AG10803 (cell line): ENCODE measurements at places on chromosomes 13 and 19.

DNA sequence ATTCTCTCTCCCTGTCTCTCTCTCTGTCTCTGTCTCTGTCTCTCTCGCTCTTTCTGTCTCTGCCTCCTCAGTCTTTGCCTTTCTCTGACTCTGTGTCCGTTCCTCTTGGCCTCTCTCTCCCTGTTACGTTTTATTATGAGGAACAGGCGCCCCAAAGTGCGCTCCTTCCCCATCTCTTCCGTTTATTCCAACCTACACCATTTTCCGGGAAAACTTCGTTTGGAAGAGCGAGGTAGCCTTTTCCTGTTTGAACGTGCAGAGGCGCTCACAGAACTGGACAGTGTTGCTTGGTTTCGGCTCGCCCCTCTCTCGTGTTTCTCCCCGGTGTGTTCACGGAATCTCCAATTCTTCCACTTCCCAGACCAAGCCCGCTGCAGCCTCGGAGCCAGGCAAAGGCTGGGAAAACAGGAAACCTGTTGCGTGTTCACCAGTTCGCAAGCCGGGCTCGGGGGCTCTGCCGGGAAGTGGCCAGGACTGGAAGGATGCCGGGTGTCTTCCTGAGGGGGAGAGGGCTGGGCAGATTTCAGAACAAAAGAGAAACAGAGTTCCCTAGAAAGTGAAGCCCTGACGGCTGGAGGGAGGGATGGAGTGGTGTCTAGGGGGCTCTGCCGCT, 605 bp downstream of the TMEM255B start:
- no peak for DNase-seq

GRCh38 chr19:36210497-36210896, 4.0 kb downstream of the ZNF565 start:
- DNase-seq: no peak

GRCh38 chr19:47315125-47315821, 5.6 kb downstream of the C5AR1 start:
- peak; percentile 89 for DNase-seq

GRCh38 chr13:37531049-37531448, 67.5 kb downstream of the POSTN start:
- DNase-seq: peak; percentile 53

DNA sequence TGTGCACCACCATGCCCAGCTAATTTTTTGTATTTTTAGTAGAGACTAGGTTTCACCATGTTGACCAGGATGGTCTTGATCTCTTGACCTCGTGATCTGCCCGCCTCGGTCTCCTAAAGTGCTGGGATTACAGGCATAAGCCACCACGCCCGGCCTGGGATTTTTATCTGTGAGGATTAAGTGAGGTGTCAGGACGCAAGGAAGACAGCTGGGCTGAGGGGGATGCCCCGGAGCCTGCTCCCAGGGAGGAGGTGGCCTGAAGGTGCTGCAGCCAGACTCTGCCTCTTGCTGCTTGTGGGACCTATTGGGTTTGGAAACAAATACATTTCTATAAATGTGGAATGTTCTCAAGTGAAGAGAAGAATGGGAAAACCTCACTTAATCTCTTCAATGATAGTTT, 131.6 kb downstream of the OLFM4 start:
- no peak for DNase-seq

GRCh38 chr19:5690955-5691821, 1.1 kb downstream of the RPL36 start:
- peak; percentile 55 for DNase-seq

- no peak for DNase-seq
These were observed 586 bp downstream of the MRI1 start for GRCh38 chr19:13764821-13765394.

GRCh38 chr13:58542530-58542929, 911.0 kb downstream of the PCDH17 start:
- no peak for DNase-seq

GRCh38 chr13:100513987-100514670, 74.5 kb downstream of the GGACT start:
- DNase-seq: peak; percentile 46

GRCh38 chr19:38799104-38799503, 10.1 kb downstream of the LGALS7B start:
- no peak for DNase-seq

DNA sequence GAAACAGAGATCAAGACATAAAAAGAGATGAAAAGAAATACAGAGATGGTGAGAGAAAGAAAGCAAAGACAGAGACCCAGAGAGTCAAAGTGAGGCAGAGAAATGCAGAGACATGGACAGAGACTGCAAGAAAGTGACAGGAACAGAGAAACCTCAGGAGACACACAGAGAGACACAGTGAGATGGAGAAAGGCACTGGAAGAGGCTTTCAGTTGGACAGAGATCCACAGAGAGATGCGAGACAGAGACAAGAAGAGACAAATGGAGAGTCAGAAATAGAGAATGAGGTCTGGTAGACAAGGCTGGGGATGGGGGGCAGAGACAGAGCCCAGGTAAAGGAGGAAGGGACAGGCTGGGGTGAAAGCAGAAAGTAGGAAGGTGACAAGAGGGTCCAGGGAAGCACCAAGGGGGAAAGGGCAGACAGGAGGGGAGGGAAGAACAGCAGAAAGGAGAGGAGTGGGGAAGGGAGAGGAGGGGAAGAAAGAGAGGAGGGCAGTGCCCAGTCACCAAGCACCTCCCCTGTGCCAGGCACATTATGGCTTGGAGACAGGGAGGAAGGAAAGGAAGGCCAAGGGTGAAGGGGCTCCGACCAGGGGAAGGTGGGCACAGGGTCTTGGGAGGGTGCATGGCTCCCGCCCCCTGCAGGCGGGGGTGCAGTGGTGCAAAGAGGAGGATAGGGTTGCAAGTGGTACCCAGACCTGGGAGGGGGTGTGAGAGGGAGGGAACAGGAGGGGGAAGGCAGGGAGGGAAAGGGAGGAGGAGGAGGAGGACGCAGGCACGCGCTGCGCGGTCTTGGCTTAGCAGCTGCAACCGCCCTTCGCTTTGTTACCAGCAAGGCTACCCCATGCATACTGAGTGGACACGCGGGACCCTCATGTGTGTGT, 38.4 kb downstream of the DEDD2 start:
- no peak for DNase-seq

GRCh38 chr19:29326351-29326750, 113.4 kb upstream of the UQCRFS1 start:
- DNase-seq: no peak

DNA sequence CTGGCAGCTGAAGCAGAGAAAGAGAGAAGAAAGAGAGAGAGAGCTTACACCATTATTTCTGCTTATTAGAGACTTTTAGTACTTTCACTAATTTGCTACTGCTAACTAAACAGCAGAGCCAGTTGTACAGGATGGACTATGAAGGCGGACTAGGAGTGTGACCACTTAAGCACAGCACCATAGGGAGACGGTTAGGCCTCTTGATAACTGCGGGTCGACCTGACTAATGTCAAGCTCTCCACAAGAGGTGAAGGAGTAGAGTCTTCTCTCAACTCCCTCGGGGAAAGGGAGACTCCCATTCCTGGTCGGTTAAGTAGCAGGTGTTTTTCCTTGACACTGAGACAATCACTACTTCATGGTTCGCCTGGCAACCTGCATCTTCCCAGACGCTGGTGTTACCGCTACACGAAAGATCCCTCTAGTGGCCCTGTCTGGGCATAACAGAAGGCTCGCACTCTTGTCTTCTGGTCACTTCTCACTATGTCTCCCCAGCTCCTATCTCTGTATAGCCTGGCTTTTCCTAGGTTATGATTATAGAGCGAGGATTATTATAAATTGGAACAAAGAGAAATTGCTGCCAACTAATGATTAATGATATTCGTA, 5.3 kb upstream of the PSG7 start:
- DNase-seq: peak; percentile 27

GRCh38 chr13:112807653-112808376, 118.0 kb downstream of the ATP11A start:
- no peak for DNase-seq

DNA sequence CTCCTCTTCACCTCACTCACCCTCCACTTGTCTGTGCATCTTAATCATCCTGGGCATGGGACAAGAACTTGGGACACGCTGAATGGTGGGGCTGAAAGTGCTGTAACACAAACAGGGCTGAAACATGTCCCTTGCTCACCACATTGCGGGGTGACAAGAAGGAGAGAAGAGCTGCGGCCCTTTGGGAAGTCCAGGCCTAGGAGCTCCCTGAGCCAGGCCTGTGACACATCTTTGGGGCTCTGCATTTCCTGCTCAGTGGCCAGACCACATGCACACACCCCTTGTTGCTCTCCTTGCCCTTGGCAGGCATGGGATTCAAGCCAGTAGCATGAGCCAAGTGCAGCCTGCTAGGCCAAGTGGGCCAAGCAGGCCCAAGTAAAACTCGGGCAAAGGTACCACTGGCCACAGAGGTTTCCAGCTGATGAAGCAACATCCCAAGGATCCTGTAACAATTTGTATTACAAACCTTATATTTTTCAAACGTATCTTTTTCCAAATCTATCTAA, 1384.3 kb upstream of the PCDH20 start:
- DNase-seq: no peak

- DNase-seq: no peak
These were observed 67.3 kb upstream of the SPRY2 start for GRCh38 chr13:80408270-80408669.

DNA sequence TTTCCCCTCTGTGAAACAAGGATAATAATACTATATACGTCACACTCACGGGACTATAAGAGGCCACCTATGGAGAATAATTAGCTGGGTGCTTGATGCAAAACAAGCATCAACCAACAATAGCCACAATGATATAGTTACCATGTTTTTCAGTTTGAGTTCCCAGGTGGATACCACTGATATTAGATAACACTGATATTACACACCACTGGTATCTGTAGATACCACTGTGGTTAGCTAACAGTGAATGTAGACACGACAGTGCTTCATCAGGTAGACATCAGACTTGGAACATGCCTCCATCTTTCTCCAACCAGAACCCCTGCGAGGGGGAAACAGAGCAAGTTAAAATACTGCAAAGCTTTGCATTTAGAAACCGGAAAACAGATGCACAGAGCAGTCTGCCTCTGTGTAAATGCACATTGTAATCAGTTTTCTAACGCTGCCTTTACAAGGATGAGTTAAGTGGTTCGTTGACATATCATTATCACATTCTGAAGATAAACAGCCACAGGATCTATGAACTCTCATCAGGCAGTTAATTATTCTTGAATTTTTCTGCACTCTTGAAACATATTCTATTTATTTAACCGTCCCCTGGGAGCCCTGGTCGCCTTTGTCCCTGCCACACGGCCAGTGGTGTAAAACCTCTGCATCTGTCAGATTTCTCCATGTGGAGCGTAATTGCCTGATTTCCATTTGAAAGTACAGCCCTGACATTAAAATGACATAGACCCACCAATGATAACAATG, 80.7 kb downstream of the RNASEH2B start:
- no peak for DNase-seq

GRCh38 chr13:96821971-96822370, 172.3 kb downstream of the OXGR1 start:
- DNase-seq: no peak

- peak; percentile 55 for DNase-seq
These were observed 15.4 kb downstream of the NLRP12 start for GRCh38 chr19:53808710-53809125.

- peak; percentile 48 for DNase-seq
These were observed 2.9 kb upstream of the NRTN start for GRCh38 chr19:5801796-5802619.

GRCh38 chr13:110702089-110702488, 3.8 kb downstream of the CARS2 start:
- DNase-seq: no peak

GRCh38 chr19:51034704-51035103, at the start of gene KLK12:
TSS of gene KLK12 (minus strand) at chr19:51035002. CDS start at chr19:51034621, 381 bp downstream.
- no peak for DNase-seq

DNA sequence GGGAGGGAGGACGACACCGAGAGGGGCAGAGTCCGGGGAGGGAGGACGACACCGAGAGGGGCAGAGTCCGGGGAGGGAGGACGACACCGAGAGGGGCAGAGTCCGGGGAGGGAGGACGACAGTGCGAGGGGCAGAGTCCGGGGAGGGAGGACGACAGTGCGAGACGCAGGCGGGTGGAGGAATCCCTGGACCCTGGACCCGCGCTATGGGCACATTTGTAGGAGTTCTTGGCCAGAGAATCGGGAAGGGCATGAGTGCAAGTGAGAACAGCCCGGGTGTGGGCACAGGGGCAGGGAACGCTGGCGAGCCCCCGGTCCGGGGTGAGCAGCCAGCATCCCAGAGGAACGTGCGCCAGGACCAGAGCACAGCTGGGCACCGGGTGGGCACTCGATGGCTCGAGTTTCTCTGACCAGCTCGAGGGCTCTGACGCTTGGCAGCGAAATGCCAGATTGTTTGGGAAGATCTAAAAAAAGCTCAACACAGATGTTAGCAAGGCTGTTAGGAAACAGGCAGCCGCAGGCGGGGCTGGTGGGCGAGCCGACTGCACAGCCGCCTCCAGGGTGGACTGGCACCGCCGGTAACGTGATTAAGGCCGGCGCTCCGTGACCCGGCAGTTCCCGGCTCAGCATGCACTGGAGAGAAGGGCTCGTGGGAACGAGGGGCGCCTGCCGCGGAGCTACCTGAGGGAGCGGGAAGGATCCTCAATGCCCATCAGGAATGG, 17.9 kb upstream of the C2CD4C start:
- DNase-seq: no peak

GRCh38 chr19:1000095-1000494, at the start of gene GRIN3B:
TSS of gene GRIN3B (plus strand) at chr19:1000419. CDS start at chr19:1000438, 19 bp downstream.
- DNase-seq: peak; percentile 44

DNA sequence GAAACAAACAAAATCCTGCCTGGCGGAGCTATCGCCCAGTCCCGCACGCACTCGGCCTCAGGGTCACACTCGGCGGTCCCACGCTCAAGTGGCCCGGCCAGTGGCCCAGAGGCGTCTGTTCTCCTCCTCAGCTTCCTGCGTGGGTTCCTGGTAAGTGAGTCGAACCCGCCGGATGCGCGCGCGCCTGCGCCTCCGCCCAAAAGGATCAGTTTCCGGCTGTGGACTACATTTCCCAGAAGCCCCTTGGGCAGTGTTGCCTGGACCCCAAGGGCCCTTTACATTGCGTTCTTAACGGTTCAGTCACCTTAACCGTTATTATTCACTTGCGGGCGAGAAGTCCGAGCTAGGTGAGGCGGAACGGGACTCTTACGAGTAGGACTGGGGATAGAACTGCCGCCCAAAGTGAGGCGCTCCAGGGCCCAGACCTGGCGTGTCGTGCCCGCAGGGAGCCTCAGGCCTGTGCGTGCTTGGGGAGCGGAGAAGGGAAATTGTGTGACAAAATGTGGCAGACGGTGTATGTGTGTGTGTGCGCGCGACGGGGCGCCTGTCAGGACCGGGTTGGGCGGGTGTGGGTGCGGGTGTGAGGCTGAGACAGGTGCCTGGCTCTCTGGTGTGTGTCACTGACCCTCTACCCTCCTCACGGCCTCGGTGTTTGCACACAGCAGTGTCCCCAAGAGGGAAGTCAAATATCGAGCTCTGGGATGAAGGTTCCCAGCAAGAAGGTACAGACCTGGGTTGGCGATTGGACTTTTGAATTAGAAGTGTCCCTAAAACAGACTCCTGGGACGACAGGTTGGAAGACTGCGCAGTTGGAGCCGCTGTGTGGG, at the start of gene ZNF546:
ZNF546 (plus strand) TSS at position 250 of the 827 bp plus-strand sequence. CDS start 1,267 bp downstream, outside the sequence.
- DNase-seq: peak; percentile 87

DNA sequence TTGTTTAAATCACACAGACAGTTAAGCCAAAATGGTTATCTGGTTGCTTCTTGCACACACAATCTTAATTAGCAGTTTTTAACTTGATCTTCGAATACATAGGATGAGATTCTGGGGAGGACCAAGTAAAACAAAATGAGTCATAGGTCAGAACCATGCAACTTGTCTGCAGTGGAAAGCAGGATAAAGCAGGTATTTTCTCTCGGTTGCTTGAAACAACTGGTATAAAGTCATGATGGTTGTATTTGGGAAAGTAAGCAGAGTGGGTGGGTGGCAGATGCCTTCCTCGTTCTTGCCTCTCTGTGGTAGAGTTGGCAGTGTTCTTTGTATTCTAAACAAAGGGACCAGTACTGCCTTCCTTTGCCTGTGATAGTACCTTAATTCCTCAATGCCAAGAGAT, 167.0 kb downstream of the COG6 start:
- no peak for DNase-seq

GRCh38 chr19:21466627-21467026, 38.8 kb upstream of the ZNF429 start:
- no peak for DNase-seq
